ENCODE measurements at places on chromosomes 3 and 15. TPM values are rescaled to one million over a fixed set of nuclear protein-coding genes. Genes with fewer than 3 reads are reported as not detected.

The ITPKA gene
- 11.3 TPM for polyA plus RNA-seq

The EXD1 gene
- polyA plus RNA-seq: 0.03 TPM

GRCh38 chr3:42476225-42477125 is 26.0 kb upstream of the VIPR1 start:
- H3K4me3 ChIP-seq: no peak overlapping the region
- DNase-seq: no peak
- H3K27me3 ChIP-seq: no peaks in the 10 kb centered on the region
- H3K4me1 ChIP-seq: no peaks in the 10 kb centered on the region
- H3K27ac ChIP-seq: no peak overlapping the region
- no peaks in the 10 kb centered on the region for H3K36me3 ChIP-seq

The RAD51 gene
- 9.8 TPM for polyA plus RNA-seq

DNA sequence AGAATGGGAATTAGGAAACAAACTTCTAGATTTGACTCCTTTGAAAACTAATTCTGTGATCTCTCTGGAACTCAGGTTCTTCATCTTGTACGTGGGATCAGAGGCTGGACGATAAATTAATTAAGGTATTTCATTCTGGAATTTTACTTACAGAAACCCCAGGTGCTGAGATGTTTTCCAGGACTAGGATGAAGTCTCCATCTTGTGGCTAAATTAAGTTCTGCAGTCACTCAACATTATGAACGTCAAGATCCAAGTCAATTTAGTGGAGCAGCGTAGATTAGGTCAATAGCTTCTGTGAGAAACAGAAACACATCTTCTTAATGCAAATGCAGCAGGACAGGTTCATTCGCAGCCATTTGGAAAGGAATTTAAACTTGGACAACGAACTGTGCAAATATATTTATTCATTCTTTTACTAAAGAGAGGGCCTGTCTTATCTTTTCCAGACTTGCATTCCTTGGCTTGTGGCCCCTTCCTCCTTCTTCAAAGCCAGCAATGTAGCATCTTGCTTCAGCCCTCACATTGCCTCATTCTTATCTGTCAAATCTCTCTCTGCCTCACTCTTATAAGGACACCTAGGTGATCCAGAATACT is 26.7 kb upstream of the TMC3 start:
- no peaks in the 10 kb centered on the region for H3K27me3 ChIP-seq
- no peak overlapping the region for H3K4me3 ChIP-seq
- DNase-seq: no peak
- H3K27ac ChIP-seq: no peak overlapping the region

The CPNE4 gene
- polyA plus RNA-seq: 0.23 TPM

GRCh38 chr3:17733215-17733614 is 9.2 kb downstream of the TBC1D5 start:
- H3K27ac ChIP-seq: no peak overlapping the region
- H3K4me1 ChIP-seq: no peaks in the 10 kb centered on the region
- H3K36me3 ChIP-seq: no peaks in the 10 kb centered on the region
- DNase-seq: no peak
